BJ (cell line): ENCODE measurements at places on chromosomes 2 and 18.
A peak's percentile ranks its signal among the peaks of the same experiment; 100 is the strongest.

GRCh38 chr2:202307690-202308089 lies 42.1 kb downstream of the NOP58 start:
- no peak for DNase-seq

DNA sequence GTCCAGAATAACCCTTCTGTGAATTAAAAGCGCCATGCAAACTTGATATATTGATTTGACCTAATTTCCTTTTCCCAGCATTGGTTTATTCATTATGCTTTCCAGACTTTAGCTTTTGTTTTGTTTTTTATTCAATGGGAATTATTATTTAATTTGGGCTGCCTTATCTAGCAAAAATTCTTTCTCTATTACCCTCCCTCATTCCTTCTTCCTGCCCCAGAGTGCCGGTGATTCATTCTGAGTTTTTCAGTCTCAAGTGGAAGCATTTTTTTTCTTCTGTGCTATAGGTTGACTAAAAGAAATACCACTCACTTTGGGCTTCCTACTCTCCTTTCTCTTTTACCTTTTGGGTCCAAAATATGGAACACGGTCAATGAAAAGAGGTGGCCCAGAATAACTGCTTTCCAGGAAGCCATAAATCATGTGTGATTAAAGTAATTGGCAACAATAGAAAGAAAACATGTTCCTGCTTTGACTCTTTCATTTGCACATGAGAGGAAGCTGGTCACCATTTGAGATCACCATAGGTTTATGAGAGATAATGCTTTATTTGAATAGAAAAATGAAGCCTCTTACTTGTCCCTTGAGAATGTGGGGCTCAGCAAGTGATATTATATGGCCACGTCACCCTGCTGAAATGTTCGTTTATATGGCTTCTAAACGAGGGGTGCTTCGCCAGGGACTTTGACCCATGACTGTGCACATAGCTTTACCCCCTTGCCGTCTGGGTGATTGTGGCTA lies 422.8 kb upstream of the ZEB2 start:
- DNase-seq = no peak

- DNase-seq = no peak
Measured at GRCh38 chr2:217329023-217329431, 469.2 kb upstream of the TNP1 start.

DNA sequence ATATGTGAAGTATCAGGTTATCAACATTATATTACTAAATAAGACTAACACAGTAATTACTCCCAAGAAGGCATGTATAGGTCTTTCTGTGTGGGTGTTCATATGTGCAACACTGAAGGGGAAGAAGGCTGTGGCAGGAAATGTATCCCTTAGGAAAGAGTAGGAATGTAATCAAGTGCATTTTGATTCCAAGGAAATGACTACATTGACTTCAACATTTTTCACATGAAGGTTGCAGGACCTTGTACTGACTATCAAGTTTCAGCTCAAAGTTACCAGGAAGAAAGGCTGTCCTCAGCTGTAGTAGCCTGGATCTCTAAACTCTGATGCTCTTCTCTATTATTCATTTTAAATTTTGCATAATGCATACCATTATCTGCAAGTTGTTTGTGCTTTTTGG lies 680.8 kb downstream of the NYAP2 start:
- no peak for DNase-seq

DNA sequence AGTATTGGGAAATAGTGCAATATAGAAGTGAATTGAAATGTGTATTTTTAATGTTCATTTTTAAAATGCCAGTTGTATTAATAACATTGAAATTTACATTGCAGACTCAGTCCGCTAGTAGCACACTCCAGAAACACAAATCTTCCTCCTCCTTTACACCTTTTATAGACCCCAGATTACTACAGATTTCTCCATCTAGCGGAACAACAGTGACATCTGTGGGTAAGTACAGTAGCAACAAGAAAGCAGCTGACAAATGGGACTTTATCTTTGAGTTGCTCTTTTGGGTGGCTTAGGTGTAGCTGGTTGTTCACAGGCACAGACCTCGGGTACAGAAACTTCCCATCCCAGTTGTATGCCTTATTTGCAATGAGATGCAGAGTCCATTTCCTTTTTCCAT lies 118.2 kb upstream of the IL1R2 start:
- DNase-seq = no peak

DNA sequence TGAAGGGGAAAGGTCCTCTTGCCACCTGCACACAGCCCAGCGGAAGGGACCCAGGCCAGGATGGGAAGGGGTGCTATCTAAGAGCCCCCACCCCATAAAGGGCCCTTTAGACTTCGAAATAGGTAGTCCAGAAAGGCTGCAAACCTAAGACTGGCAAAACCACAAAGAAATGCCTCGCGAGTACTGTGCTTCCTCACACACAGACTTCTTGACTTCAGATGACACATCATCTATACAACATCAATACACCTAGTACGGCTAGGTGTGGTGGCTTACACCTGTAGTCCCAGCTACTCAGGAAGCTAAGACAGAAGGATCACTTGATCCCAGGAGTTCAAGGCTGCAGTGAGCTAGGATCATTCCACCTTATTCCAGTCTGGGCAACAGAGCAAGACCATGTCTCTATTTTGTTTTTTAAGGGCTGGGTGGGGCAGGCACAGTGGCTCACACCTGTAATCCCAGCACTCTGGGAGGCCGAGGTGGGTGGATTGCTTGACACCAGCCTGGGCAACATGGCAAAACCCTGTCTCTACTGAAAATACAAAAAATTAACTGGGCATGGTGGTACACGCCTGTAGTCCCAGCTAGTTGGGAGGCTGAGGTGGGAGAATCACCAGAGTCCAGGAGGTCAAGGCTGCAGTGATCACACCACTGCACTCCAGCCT lies 125.8 kb downstream of the CABLES1 start:
- no peak for DNase-seq

DNA sequence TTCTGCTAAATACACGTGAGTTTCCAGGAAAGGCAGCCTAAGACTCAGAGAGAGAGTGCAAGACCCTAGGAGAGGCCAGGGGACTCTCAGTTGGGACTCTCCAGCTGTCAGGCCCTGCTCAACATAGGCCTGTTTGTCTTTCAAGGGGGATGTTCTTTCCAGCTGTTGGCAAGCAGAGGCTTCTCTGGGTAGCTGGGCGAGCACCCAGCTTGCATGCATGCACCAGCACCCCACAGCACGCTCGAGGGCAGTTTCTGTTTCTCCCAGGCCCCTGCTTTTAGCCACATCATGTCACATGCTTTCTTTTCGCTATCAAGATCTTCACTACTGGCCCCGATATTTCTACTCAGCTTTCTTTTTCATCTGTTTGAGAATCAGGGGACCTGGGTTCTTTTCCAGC lies 479.3 kb upstream of the HS6ST1 start:
- DNase-seq = no peak

DNA sequence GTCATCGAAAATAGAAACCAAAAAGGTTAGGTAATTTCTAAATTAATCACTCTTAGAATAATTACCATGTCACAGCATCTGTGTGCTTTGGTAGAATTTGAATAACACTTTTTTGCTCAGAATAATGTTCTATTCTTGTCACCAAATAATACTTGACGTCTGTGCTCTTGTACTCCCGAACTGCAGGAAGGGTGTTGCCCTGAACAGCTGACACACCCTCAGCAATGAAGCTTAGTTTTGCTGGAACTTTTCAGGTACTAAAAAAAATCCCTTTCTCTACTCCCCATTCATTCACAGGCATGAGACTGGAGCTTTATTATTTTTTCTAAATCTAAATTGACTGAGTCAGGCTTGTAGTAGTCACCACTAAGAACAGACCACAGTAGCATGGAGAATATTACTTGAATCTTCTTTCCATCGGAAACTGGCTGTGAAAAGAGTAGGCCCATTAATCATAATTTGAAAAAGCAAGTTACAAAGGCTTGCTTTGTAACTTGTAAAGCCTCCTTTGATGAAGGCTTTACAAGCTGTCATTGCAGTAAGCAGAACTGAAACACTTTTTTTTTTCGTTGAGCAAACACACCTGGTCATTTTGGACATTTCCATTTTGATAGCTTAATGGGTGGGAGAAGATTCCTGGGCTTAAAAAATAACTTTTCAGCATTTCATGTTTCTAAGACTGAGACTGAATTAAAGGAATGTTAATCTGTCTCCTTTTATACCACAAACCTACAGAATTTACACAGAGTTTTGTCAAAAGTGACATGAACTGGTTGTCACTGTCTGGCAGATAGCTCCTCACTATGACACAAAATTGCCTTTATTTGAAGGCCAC lies 70.3 kb upstream of the PELI1 start:
- no peak for DNase-seq

DNA sequence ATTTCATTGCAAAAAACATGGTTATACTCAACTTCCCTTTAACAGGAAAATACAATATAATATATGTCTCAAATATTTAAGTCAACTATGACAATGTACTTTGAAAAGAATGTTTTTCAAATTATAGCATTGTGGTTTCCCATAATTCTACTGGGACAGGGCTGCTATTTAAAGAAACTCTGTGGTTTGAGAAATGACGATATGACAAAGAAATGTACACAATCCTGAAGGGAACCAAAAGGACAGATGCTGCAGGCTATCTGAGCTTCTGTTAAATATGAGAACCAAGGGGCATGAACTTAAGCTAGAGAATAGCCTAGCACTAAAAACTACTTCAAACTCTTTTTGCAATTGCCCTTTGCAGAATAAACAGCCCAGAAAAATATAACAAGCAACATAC lies 415.9 kb downstream of the GRB14 start:
- DNase-seq = peak; percentile 24

GRCh38 chr18:24121625-24122024 lies 17.2 kb upstream of the CABYR start:
- no peak for DNase-seq

GRCh38 chr2:62176801-62177200 lies 19.1 kb upstream of the B3GNT2 start:
- no peak for DNase-seq

DNA sequence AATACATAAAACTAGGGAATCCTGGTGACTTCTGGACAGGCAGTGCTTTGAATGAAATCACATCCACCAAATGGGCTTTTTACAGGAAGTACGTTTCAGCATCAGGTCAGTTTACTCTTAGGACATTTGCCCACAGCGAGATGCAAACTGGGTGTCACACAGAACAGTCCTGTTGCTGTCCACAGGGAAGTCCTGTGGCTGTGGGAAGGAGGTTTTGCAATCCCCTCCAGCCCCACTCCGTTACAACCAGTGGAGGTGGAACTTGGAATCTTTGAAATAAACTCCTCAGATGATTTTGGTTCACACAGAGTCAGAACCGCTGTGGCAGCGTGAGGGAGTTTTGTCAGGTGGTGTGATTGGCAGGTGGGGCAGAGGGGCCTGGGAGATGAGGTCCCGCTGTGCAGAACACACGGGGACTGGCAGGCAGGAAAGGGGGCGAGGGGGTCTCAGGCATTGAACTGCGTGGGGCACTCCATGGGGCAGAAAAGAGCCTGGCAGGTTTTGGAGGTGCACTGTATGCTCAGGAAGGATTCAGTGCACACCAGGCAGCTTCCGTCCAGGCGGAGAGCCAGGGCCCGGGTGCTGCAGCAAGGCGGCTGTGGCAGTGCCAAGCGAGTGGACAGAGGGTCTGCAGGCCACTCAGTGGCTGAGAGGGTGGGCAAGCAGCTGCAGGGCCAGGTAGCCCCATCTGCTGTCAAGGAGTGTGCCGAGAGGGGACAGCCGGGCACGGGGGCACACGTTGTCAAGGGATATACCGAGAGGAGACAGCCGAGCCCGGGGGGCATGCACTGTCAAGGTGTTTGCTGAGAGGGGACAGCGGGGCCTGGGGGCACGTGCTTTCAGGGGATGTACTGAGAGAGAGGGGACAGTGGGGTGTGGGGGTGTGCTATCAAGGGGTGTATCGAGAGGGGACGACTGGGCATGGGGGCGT lies 148.7 kb downstream of the LDLRAD4 start:
- no peak for DNase-seq

DNA sequence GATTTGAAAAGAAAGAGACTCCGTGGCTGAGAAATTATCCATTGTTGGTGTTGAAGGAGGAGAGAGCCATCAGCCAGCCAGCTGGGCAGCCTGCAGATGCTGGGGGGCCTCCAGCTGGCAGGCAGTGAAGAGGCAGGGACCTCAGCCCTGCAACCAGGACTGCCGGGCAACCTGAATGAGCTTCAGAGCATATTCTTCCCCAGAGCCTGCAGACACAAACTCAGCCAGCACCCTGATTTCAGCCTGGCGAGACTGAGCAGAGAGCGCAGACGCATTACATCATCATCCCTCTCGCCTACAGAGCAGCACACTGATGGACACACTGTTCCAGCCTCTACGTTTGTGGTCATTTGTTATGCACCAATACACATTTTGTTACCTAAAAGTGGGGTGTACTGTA lies 150.7 kb upstream of the RAB6C start:
- DNase-seq = no peak

DNA sequence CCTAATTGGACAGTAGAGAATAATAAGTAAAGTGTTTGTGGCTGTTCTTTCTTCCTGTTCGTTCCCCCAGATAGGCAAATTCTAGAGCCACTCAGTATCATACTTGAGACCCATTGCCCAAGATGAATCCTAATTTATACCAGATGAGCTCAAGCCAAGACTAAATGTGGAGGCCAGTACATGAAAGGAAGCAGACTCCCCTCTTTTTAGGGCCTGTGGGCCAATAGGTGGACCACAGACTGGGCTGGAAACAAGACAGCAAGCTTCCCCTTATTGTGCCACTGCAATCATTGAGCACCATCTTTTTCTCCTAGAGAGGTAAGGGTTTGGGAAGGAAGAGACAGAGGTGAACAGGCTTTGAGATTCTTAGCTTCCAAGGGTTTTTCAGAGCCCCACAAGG lies 141.9 kb downstream of the MGAT5 start:
- no peak for DNase-seq

- no peak for DNase-seq
Measured at GRCh38 chr2:55384786-55385185, 34.9 kb downstream of the CCDC88A start.

- no peak for DNase-seq
Measured at GRCh38 chr2:108627911-108628567, 91.2 kb upstream of the RANBP2 start.

DNA sequence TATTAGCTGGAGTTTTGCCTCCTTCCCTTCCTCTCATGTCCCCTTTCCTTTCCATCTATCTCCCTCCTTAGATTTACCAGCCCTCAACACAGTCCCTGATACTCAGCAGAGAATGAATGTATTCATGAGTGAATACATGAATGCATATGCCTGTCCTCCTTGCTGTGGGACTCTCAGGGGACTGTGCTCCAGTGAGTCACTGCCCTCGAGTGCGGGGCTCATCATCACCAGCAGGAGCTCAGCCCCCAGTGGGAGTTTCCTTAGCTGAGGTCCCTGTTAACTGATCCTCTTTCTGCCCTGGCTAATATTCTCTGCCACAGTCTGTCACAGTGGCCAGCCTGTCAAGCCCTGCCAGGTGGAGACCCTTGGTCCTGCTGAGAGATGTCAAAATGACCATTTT lies 104.9 kb upstream of the LHCGR start:
- no peak for DNase-seq

GRCh38 chr2:64396551-64396950 lies 57.4 kb upstream of the LGALSL start:
- no peak for DNase-seq

- no peak for DNase-seq
Measured at GRCh38 chr18:79720359-79720733, 40.7 kb downstream of the CTDP1 start.
